ENCODE measurements at places on chromosomes 13 and 19.
A peak's percentile ranks its signal among the peaks of the same experiment; 100 is the strongest.

- DNase-seq: no peak
These were observed 2.3 kb upstream of the FBN3 start for GRCh38 chr19:8151767-8152035.

DNA sequence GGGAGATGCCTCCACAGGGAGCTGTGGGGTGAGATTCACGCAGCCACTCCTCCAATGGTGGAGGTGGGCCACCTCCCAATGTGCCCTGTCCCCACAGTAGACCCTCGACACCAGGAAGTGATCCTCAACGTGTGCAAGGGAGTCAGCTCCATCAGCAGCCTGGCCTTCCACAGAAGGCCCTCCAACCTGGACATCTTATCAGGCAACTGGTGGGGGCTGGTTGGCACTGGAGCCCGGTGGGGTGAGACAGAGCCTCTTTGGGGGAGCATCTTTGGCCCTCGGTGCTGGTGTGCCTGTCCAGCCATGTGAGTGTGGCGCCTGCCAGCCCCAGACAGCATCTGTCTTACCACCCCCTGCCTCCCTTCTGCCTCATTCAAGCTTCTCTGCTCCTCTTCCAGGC lies 19.7 kb upstream of the RNF17 start:
- no peak for DNase-seq

GRCh38 chr13:29402166-29402636 lies 193.3 kb downstream of the SLC7A1 start:
- DNase-seq: no peak

DNA sequence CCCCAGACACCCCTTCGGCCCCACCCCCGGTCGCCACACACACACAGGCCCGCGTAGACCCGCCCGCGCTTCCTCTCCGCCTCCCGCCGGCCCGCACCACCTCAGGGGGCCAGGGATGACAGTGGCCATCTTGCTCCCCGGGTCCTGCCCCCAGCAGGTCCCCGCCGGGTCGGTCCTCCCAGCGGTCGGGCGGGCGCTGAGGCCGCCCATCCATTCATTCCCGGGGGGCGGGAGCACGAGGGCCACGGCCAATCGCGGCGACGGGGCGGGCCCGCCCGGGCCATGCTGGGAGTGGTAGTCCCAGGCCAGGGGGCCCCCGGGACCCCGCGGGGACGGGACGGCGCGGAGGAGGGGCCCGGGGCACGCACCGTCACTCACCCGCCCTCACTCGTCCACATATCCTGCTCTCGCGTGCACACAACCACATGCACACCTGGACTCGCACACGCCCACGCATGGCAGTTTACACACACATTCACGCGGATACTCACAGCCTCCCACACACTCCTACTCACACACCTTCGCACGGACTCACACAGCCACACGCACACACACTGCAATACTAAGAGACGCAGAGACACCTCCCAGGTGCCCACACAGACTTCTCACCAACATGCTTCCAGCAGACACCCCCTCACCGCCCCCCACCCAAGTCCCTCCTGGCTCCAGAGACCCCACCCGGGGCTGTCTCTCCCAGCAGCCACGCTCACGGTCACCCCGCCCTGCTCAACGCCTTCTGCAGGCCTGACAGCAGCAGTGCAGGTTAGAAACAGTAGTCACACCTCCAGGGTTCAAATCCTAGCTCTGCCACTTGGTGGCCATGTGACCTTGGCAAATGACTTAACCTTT lies at the start of gene DPF1:
Gene DPF1, minus strand, starts transcription at position 209 of the 849 bp plus-strand sequence. Its CDS starts 80 bp downstream, at position 129.
- no peak for DNase-seq

DNA sequence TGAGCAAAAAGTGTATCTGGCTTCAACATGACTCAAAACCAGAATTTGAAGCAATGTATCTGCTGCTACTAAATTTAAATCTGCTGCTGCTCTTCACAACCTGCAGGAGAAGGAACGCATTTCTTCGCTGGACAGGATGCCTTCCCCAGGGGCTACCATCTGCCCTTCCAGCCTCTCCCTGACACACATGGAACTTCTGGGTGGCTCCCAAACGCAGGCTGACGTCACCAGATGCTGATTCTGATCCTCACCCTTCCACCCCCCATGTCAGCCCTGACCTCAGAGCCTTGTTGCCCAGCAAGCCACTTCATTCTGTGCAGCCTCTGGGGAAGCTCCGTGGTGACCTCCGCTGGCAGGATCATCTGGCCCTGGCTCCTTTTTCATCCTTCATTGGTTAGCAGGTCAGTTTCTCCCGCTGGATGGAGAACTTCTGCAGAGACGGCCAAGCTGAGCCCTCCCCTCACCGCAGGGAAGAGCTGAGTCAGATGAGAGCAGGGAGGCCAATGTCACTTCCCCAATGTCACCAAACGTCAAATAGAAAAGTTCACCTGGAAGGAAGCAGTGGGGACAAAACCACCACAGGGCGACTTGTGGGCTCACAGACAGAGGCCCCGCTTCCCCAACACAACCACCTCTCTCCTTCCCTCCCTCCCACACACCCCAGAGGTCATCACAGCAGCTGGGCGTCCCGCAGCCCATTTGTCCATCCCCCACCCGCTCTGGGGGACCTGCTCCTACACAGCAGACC lies 14.0 kb upstream of the RAB20 start:
- DNase-seq: no peak

DNA sequence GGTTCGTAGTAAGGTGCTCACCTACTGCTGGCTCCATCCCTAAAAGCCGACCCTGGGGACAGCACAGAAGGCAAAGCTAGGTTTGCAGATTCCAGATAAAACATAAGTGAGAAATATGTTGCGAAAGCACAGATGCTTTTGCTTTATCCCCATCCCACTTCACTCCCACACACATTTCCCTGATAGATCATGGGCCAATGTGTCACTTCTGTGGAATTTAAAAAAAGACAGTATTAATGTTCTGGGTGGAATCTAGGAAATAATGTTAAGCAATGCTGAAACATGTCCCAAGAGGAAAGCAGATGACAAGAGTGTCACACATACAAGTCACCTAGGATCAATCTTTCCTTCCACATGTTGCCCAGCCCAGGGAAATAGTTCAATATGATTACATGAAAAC lies 661.0 kb upstream of the MIR17HG start:
- DNase-seq: peak; percentile 53

DNA sequence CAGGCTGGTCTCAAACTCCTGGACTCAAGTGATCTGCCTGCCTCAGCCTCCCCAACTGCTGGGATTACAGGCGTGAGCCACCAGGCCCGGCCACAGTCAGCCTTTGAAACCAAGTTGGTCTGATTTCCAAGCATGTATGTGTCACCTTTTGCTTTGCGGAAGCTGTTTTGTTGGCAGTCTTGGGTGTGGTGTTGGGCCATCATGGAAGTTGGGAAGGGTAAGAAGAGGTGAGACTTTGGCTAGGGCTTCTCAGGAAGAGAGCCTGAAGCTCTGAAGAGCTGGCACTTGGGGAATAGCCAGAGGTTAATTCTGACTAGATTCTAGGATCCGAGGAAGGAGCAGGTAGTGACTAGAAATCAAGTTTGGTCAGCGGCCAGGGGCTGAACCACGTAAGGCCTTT lies 2.8 kb downstream of the RSPH6A start:
- no peak for DNase-seq

DNA sequence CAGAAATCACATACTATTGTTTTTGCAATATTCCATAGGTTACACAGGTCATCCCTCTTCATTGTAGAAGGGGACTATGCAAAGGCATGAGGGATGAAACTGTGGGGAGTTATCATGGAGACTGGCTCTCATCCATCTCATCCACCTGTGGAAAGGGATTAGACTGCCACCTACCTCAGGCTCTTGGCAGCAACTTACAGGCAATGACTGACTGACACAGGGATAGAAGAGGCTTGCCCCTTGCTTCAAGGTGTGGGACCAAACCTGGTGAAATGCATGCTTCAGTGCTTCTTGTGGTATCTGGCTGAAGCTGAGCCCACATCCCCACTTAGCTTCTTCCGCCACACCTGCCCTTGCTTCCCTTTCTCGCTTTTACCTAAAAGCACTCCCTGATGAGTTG lies 341.3 kb downstream of the GPC5 start:
- DNase-seq: no peak

DNA sequence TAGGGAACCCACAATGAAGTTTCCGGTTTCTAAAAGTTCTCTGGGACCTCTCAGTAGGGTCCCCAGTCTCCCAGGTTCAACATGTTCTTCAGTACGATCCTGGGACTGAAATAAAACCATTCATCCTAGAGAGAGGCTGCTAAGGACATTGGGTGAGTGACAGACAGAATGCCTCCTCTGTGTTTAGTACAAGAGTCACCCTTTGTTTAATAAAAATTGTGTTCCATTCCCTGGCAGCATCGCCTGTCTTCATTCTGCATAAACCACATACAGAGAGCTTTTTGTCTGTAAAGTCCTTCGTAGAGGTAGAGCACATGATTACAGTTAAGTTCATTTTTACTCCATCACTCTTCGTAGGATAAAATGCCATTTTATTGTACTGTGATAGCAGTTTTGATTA lies 95.3 kb upstream of the GPR12 start:
- DNase-seq: no peak

DNA sequence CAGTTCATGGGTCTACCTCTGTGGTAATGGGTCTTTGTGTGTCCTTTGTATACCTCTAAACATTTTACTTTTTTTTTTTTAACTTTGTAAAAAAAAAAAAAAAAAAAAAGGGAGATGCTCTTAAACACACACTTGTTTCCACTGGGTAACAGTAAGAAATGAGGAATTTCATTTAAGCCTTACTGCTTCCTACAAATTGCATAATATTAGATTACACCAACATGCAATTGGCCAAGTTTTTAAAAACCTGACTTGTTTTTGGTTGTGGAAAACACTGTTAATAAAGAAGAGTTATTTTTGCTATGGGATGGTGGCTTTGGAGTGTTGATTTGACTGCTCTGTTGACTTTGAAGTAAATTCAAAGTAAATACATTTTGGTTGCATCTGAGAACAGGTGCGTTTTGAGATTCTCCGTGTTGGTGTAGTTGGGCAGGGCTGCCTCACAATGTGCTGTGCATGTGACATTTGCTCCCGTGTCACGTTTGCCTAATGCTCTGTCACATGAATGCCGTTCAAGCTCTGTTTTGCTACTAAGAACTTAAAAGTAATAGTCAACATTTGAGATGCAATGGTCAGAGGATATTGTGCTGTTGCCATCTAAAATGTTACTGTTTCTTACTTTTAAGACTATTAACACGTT lies 202.4 kb downstream of the LMO7 start:
- DNase-seq: no peak

- DNase-seq: no peak
These were observed 1561.0 kb upstream of the MIR17HG start for GRCh38 chr13:89786531-89786930.

DNA sequence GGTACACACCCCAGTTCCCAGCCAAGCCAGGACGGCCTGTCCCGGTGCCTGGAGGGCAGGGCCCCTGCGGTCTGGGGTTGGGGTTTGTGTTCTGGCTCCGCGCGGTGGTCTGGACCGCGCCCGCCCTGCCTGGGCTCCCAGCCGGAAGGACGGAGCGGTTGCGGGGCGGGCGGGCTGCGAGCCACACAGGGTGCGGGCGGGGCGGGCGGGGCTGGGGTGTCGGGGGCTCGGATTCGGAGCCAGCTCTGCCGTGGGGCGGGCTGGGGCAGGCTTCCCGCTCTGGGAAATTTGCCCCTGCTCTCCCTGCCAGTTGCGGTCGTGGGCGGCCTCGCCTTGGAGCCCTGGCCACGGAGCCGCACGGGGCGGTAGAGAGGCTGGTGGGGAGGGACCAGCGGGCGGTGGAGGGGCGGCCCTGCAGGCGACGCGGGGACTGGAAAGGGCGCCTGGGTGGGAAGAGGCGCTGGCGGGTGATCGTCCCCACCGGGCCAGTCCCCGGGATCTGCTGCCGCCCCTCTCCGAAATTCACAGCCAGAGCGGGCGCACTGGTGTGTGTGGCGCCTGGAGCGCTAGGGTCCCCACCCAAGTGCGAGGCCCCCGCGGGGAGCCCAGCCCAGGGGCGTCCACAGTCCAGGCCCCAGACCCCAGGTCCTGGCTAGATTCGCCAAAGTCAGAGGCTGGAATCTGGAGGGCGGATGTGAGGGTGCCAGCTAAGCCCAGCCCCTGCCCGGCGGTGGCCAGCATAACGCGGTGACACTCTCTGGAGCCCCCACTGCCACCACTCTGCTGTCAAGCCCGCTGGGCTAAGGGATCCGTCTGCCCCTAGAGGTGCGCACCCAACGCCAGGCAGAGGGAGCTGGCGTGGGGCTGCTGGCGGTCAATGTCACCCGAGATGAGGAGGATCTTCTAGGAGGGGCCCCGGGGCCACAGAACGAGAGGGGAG lies 11.0 kb upstream of the ZNF492 start:
- no peak for DNase-seq

GRCh38 chr13:33678084-33678483 lies 139.9 kb upstream of the RFC3 start:
- no peak for DNase-seq

DNA sequence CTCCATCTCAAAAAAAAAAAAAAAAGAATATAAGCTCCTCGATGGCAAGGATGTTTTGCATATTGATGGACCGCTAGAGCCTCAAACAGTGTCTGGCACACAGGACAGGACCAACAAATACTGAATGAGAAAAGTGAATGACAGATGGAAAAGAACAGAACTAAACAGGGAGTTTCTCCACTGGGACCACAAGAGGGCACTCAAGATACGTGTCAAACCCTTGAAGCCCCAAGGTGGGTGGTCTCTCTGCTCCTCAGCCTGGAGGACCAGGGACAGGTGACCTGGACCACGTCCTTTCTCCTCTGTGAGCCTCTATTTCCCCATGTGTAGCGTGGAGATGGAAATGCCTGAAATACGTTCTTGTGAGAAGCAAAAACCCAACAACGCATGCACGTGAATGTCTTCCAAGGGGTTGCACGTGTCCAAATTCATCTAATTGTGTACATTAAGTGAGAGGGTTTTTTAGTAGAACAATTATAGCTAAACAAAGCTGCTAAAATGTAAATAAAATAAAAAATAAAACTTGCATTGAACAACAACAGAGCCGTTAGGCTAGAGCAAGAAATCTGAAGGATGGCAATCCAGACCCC lies 5.7 kb upstream of the CDC42EP5 start:
- DNase-seq: no peak

DNA sequence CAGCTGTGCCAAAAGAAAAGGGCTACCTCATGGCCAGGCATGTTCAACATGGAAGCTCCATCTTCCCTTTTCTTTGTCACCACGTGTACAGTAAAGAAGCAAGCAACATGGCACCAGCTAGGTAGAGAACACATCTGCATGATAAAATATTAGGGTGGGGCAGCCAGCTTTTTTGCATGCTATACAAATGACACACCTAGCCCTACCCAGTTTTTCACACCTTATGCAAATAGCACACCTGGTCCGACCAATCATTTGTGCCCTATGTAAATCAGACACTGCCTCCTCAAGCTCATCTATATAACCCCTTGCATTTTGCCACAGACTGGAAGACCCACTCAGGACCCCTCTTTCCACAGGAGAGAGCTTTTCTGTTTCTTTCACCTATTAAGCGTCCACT lies 85.5 kb downstream of the STOML3 start:
- no peak for DNase-seq

GRCh38 chr19:40740747-40741146 lies 9.5 kb downstream of the ACTMAP start:
- peak; percentile 83 for DNase-seq

- no peak for DNase-seq
These were observed 143.9 kb downstream of the COL4A1 start for GRCh38 chr13:110162866-110163658.

DNA sequence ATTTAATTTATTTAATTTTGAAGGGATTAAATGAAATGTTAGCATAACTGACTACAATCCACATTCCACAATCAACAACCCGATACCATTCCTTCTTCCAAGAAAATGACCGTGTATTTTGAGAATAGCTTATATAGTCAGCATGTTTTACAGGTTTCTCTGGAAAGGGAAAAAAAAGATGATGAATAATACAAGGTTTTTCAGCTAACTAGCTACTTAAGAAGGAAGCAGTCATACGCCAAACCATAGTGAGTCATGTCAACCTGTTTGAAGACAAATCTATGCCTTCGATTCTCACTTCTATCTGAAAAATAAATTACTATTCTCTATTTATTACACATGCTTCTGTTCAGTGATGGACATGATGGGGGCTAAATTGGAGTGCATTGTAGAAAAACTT lies 258.6 kb downstream of the EFNB2 start:
- no peak for DNase-seq

All from GM04503 (cell line).